ENCODE measurements at places on chromosomes 12 and 14. TPM values are rescaled to one million over a fixed set of nuclear protein-coding genes. Genes with fewer than 3 reads are reported as not detected.

RNF10 gene
- 99.0 TPM for total RNA-seq

SLC39A5 gene
- total RNA-seq: not detected

ARID2 gene
- total RNA-seq: 8.5 TPM

KRT82 gene
- total RNA-seq: not detected

NTN4 gene
- 36.5 TPM for total RNA-seq

Data from A549 treated with Hydrocortisone at 1 μM for 4 hours (cell line).